NCI-H2107 (cell line): ENCODE measurements at places on chromosomes 7 and 10.

DNA sequence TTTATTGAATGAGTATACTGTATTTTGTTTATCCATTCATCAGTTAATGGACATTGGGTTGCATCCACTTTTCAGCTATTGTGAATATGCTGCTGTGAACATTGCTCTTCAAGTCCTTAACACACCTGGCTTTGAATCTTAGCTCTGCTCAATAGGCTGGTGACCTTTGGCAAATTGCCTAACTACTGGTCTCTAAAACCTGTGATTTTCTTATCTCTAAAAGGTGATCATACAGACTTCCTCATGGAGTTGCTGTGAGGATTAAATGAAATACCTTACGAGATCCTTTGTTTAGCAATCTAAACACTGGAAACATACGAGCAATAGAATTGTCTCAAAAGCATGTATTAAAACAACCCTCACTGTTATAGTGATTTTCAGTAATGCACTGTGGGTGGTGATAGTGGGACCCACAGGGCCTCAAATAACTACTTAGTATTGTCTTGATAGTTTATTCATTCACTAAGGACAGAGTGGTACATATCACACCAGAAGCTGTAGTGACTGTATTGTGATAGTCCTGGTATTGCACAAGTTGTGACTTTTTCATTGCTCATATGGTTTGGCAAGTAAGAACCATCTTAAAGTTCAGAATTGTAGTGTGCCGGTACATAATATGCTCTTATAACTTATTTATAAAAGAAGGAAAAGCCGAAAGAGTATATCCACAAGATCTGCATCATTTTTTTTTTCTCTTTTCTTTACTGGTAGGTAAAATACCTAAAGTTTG is 257.6 kb downstream of the EXOC4 start:
- no peak for DNase-seq

DNA sequence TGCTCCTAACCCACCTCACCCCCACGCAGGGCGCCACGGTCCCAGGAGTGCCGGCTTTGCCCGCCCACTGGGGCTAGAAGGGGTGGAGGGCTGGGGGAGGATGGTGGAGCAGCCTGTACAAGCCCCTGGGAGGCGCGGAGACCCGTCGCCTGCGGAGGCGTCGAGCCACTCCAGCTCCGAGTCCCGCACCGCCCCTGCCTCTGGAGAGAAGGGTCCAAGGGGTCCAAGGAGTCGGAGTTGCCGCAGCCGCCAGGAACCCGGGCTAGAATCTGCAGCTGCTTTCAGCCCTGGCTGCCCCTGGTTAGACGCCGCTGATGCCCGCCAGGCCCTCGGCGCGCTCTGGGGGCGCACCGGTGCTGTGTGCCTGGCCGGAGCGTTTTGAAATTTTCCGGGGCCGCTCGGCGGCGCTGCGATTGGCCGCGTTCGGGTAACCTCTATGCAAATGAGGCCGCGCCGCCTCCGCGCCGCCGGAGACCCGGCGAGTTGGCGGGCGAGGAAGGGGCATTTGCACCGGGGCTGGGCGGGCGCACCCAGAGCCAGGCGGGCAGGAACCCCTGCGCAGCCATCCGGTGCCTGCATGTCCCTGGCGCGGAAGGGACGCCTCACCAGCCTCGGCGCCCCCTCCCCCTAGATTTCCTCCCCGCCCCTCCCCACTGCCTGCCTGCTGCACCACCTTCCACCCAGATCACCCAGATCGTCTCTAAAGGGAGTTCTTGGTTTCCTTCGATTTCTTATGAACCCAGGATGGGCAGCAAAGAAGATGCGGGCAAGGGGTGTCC is at the start of gene HMX2:
TSS of gene HMX2 (plus strand) at position 502 of the 779 bp plus-strand sequence. CDS start at position 745, 243 bp downstream.
- no peak for DNase-seq

DNA sequence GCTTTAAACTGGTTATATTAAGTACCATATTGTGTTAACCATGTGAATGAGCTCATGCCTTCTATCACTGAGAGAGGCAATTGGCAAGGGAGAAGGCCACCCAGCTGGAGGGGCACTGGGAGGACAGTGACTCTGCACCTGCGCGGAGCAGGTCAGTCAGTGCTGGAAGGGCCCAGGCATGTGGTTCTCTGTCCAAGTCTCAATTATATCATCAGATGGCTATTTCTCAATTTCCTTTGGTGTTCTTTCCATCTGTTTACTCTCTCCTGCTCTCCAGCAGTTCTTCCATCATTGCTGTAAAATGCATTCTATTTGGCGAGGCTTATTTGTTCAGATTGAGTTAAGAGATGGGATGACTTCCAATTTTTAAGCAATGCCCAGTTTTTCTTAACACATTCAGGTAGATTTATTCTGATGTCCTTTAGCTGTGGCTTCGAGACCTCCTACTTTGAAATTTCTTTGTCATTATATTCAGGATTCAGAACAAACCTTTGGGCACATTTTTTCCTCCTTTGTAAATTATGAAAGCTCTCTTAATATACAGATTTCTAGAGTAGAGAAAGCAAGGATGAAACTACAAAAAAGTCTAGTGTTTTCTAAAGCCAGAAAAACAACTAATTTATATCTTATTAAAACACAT is 159.3 kb downstream of the BMPER start:
- no peak for DNase-seq

DNA sequence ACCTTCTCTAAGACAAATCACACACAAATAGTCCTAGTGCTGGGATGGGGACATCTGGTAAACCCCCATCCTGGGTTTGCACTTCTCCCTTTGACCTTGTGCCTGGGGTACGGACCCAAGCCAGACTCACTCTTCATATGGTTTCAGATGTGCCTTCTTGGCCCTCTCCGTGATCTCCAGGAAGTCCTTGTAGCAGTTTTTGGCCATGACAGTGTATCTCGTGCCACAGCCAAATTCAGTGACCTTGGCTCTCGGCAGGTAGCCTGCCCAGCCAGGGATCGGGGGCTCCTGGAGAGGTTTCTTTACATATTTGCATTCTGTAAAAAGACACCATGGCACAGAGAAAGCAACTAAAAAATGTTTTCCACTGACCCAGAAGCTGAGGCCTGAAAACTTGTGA is 43.9 kb downstream of the PNLIPRP2 start:
- no peak for DNase-seq

GRCh38 chr10:67668448-67668847 is 27.5 kb downstream of the CTNNA3 start:
- DNase-seq, result no peak

- no peak for DNase-seq
Observed at GRCh38 chr7:23264916-23265458, 18.4 kb downstream of the GPNMB start.
